Activated B cell treated with CpG ODN at 0.5 μM for 24 hours (primary cell): ENCODE measurements at places on chromosomes 2 and 18.

- H3K27ac ChIP-seq: no peak overlapping the region
- H3K4me3 ChIP-seq: no peak overlapping the region
- no peaks in the 10 kb centered on the region for H3K27me3 ChIP-seq
- no peak for DNase-seq
- H3K36me3 ChIP-seq: no peaks in the 10 kb centered on the region
- H3K4me1 ChIP-seq: no peaks in the 10 kb centered on the region
These were observed 249.2 kb upstream of the GCFC2 start for GRCh38 chr2:75959724-75960471.

DNA sequence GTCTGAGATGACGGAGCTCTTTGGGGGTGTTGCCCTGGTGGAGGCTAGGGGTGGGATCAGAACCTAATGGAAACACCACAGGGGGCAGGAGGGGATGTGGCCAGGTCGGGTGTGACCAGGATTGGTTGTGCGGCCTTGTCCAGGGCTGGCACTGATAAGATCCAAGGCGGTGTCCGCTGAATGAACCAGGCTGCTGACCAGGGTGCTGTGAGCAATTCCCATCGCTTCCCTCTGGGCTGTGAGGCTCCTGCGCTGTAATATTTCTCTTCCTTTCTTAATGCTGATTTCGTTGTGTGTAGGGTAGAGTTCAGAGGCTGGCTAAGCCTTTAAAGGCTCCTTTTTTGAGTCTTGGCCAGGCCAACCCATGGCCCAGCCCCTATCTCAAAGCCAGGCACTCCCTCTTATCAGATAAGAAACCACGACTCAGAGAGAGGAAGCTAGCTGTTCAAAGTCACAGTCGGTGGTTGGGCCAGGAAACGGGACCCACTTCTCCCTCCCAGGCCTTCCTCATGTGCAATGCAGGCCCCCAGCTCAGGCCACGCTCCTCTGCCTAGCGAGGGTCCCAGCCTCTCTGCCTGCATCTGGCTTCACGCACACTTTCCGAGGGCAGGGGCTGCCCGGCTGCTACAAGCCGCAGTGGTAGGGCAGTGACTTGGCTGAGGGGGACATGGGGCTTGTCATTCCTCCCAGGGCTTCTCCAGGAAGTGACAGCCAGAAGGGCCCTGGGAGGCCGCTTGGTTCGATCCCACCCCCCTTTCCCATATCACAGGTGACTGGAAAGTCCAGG, 26.0 kb upstream of the FOSL2 start:
- peaks cover 3% of the 10 kb centered on the region for H3K4me1 ChIP-seq
- no peak overlapping the region for H3K27ac ChIP-seq
- DNase-seq: no peak
- no peaks in the 10 kb centered on the region for H3K36me3 ChIP-seq
- H3K27me3 ChIP-seq: peaks cover 7% of the 10 kb centered on the region
- H3K4me3 ChIP-seq: no peak overlapping the region

GRCh38 chr2:238441262-238442114, 14.8 kb downstream of the ASB1 start:
- no peaks in the 10 kb centered on the region for H3K27me3 ChIP-seq
- H3K27ac ChIP-seq: no peak overlapping the region
- no peak overlapping the region for H3K4me3 ChIP-seq
- H3K4me1 ChIP-seq: peaks cover 24% of the 10 kb centered on the region
- H3K36me3 ChIP-seq: peaks cover 85% of the 10 kb centered on the region

DNA sequence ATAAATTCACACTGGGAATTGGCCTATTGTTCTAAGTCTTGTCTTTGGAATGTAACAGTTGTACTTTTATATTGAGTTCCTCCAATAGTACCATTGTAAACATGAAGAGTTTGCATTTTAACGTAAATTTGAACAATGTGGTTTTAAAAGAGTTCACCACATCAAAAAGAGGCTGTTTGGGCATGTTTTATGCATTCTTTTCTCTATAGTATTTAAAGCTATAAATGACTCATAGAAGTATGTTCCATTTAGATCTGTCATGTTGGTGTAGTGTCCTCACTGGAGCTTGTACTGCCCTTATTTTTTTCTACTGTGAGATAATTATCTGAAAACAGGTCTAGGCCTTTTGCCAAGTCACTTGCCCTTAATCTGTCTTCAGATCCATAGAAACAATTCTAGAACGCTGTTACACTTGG, 141.9 kb downstream of the RHBDD1 start:
- no peak for DNase-seq
- H3K36me3 ChIP-seq: peaks cover 42% of the 10 kb centered on the region
- no peak overlapping the region for H3K27ac ChIP-seq
- peaks cover 6% of the 10 kb centered on the region for H3K4me1 ChIP-seq
- H3K27me3 ChIP-seq: no peaks in the 10 kb centered on the region

DNA sequence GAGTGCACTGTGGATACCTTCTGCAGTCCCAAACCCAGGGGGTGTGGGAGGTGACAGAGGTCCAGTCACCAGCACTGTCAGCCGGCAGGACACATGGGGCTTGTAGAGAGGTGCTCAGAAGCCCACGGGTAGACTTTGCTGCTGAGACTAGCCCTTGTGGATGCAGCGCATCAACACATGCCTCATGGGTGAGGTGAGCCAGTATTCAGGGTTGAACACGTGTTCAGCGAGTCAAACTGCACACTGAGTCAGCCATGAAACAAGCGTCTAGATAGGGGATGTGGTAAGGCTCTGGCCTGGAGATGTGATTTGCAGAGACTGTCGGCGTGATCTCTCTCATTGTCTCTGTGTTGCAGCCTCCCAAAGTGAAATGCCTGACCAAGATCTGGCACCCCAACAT, 35.8 kb upstream of the SCLY start:
- H3K36me3 ChIP-seq: peaks cover 52% of the 10 kb centered on the region
- no peak overlapping the region for H3K27ac ChIP-seq
- DNase-seq: no peak
- H3K4me1 ChIP-seq: no peaks in the 10 kb centered on the region
- no peaks in the 10 kb centered on the region for H3K27me3 ChIP-seq

DNA sequence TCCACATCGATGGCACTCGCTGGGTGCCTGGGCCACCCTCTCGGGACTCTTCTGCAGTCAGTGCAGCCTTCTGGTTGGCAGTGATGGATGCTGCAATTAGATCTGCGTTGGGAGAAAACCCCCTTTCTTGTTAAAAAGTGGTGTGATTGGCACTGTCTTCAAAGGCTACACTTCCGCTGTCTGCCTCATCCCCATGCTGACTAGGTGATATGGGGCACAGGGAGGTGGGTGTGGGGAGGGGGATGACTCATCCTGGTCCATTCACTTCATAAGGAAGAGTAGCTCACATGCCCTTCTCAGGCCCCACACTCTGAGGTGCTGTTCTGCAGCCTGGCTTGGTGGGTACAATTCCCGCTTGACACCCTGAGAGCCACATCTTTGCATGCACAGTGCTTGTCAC, 77.4 kb downstream of the THNSL2 start:
- peaks cover 10% of the 10 kb centered on the region for H3K27me3 ChIP-seq
- DNase-seq: no peak
- no peak overlapping the region for H3K27ac ChIP-seq
- no peak overlapping the region for H3K4me3 ChIP-seq
- H3K4me1 ChIP-seq: no peaks in the 10 kb centered on the region

DNA sequence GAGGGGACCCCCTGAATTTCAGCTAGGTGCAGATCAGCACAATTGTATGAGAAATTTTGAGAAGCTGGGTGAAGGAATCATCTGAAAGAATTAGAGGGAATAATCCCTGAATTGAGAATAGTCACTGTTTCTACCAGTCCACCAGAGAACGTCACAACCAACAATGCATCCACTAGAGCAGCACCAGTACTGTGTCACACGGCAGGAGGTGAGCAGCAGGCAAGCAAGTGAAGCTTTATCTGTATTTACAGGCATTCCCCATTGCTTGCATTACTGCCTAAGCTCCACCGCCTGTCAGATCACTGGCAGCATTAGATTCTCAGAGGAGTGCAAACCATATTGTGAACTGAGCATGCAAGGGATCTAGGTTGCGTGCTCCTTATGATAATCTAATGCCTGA, 40.7 kb downstream of the GDF7 start:
- H3K4me1 ChIP-seq: peaks cover 4% of the 10 kb centered on the region
- no peak overlapping the region for H3K4me3 ChIP-seq
- H3K27me3 ChIP-seq: no peaks in the 10 kb centered on the region
- H3K36me3 ChIP-seq: peaks cover 25% of the 10 kb centered on the region
- no peak for DNase-seq

GRCh38 chr18:10006311-10006893, 92.6 kb downstream of the VAPA start:
- H3K27me3 ChIP-seq: peaks cover 6% of the 10 kb centered on the region
- H3K27ac ChIP-seq: no peak overlapping the region
- no peak overlapping the region for H3K4me3 ChIP-seq

- no peak for DNase-seq
- H3K27me3 ChIP-seq: peaks cover 2% of the 10 kb centered on the region
- H3K4me1 ChIP-seq: peaks cover 6% of the 10 kb centered on the region
- no peaks in the 10 kb centered on the region for H3K36me3 ChIP-seq
- no peak overlapping the region for H3K27ac ChIP-seq
These were observed 256.5 kb downstream of the GBX2 start for GRCh38 chr2:235911633-235912233.

- no peak overlapping the region for H3K27ac ChIP-seq
- no peaks in the 10 kb centered on the region for H3K36me3 ChIP-seq
- H3K27me3 ChIP-seq: no peaks in the 10 kb centered on the region
- H3K4me3 ChIP-seq: no peak overlapping the region
These were observed 210.8 kb upstream of the ZEB2 start for GRCh38 chr2:144730711-144731110.

- no peak overlapping the region for H3K27ac ChIP-seq
- H3K27me3 ChIP-seq: peaks cover 1% of the 10 kb centered on the region
- no peak overlapping the region for H3K4me3 ChIP-seq
These were observed 19.3 kb upstream of the HPCAL1 start for GRCh38 chr2:10283106-10284062.

- peak overlapping the region; percentile 96 for H3K27ac ChIP-seq
- peak overlapping the region; percentile 85 for H3K4me3 ChIP-seq
- no peaks in the 10 kb centered on the region for H3K36me3 ChIP-seq
- no peak for DNase-seq
- peaks cover 47% of the 10 kb centered on the region for H3K4me1 ChIP-seq
These were observed 20.6 kb downstream of the TEX44 start for GRCh38 chr2:231613331-231613662.

GRCh38 chr2:119240311-119241204, 16.9 kb downstream of the STEAP3 start:
- H3K27me3 ChIP-seq: peaks cover 5% of the 10 kb centered on the region
- no peak overlapping the region for H3K27ac ChIP-seq
- no peak for DNase-seq
- no peak overlapping the region for H3K4me3 ChIP-seq
- H3K36me3 ChIP-seq: no peaks in the 10 kb centered on the region
- peaks cover 12% of the 10 kb centered on the region for H3K4me1 ChIP-seq

DNA sequence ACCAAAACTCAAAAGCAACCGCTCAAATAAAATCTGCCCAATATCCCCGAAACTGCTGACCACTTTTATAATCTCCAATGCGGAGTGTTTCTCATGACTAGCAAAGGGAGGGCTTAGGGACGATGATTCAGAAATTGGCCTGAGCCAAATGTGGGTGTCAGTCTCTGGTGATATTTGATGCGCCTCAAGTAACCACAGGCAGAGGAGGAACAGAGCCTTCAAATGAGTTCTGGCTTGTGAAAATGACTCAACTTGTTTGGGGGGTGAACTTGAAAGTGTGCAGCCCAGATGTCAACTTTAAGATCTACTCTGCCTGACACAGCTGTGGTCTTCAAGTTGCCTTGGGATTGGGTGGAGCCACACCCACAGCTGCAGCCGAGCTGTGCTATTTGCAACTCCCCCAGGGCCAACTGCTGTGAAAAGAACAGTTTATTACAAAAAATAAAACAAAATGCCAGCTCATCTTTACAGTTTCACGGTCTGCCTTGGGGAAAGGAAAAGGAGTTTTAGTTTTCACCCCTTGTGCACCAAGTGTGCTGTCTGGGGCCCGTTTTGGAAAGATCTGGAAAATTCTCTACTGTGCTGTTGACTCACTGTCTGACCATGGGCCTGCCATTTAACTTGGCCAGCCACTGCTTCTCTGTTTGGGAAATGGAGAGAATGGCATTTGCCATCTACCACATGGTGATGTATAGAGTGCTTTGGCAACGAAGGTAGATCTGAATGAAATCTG, 222.1 kb downstream of the MTX2 start:
- H3K27me3 ChIP-seq: peaks cover 18% of the 10 kb centered on the region
- no peak for DNase-seq
- H3K27ac ChIP-seq: peak overlapping the region; percentile 66
- peak overlapping the region; percentile 36 for H3K4me3 ChIP-seq

DNA sequence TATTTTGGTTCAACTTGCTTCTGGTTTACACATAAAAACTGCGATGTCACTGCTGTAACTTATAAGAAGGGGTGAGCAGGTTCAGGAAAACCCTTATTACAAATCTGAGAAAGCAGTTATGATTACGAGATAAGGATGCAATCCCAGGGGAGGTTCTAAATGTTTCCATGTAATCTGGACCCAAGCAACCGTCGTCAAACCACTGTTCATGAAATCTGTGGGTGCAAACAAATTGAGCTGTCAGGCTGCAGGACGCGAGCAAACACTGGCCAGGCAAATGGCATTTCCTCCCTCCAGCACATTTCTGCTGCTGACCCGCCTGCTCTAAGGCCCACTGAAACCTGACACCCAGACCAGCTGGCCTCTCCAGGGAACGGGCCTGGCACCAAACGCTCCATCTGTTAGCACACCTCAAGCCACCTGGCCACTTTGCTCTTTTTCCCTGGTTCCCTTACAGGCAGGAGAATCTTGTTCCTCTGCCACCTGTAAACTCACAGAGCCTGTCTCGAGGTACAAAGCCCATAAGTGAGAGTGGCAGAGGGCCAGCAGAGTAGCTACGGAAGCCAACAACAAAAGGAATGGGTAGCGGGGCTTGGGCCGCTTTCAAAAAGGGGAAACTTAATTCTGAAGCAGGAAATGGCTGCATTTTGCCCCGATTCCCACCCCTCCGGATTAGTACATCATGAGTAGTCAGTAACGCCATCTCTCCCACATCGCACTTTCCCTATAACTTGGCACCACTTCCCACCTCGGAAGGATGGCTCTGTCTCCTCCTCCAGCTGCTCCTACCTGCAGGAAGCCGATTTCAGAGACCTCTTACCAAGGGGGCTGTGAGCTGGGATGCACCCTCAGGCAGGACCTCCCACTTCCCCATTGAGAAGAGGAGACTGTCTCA, 26.5 kb downstream of the CRACDL start:
- no peak overlapping the region for H3K27ac ChIP-seq
- H3K27me3 ChIP-seq: peaks cover 22% of the 10 kb centered on the region
- H3K4me1 ChIP-seq: peaks cover 15% of the 10 kb centered on the region
- H3K4me3 ChIP-seq: no peak overlapping the region

GRCh38 chr2:136151021-136151971, 33.3 kb upstream of the CXCR4 start:
- H3K27ac ChIP-seq: peak overlapping the region; percentile 72
- peaks cover 23% of the 10 kb centered on the region for H3K4me1 ChIP-seq
- H3K4me3 ChIP-seq: no peak overlapping the region
- no peaks in the 10 kb centered on the region for H3K36me3 ChIP-seq
- H3K27me3 ChIP-seq: no peaks in the 10 kb centered on the region

GRCh38 chr2:61179701-61180639, 18.0 kb downstream of the C2orf74 start:
- peaks cover 57% of the 10 kb centered on the region for H3K36me3 ChIP-seq
- peak overlapping the region; percentile 15 for H3K27ac ChIP-seq
- H3K4me1 ChIP-seq: peaks cover 53% of the 10 kb centered on the region
- no peaks in the 10 kb centered on the region for H3K27me3 ChIP-seq

GRCh38 chr2:225472161-225472560, 72.7 kb downstream of the NYAP2 start:
- no peaks in the 10 kb centered on the region for H3K4me1 ChIP-seq
- no peaks in the 10 kb centered on the region for H3K36me3 ChIP-seq
- H3K4me3 ChIP-seq: no peak overlapping the region
- H3K27ac ChIP-seq: no peak overlapping the region
- DNase-seq: no peak

- H3K36me3 ChIP-seq: peaks cover 56% of the 10 kb centered on the region
- no peaks in the 10 kb centered on the region for H3K27me3 ChIP-seq
- H3K4me1 ChIP-seq: peaks cover 3% of the 10 kb centered on the region
- DNase-seq: peak; percentile 41
These were observed 34.4 kb downstream of the CENPO start for GRCh38 chr2:24827321-24828237.
